ENCODE measurements at places on chromosomes 6 and 20.

DNA sequence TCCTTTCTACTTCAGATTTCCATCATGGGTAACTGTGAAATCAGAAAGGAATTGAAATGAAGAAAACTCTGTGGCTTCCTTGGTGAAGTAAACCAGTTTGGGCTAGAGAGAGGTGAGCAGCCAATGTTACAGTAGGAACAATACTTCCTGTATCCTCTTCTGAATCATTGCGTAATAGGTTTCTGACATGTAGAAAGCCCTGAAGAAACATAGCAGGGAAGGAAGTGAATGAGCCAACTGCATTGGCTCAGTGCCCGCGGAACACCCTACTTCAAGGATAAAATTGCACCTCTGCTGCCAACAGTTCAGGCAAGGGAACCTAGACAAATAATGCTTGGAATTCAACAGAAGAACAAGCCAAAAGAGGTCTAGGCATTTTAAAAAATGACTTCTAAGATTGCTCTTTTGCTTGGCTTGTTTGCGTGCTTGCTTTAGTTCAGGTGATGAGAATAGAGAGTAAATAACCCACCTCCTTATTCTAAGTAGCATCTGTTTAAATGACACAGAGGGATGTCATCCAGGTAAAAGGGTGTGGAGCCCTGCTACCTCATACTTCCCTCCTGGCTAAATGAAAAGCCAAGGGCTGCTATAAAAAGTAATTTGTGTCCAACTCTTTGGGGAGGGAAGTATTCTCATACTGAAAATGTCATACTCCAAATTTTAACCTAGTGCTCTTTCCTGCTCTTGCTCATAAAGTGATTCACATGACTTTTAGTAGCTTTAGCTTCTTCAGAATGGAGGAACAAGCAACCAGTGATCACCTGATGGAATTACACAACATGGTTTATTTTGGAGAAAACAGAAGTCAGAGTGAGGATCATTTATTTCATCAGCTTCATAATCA is 30.0 kb upstream of the AKIRIN2 start:
- no peak for DNase-seq

DNA sequence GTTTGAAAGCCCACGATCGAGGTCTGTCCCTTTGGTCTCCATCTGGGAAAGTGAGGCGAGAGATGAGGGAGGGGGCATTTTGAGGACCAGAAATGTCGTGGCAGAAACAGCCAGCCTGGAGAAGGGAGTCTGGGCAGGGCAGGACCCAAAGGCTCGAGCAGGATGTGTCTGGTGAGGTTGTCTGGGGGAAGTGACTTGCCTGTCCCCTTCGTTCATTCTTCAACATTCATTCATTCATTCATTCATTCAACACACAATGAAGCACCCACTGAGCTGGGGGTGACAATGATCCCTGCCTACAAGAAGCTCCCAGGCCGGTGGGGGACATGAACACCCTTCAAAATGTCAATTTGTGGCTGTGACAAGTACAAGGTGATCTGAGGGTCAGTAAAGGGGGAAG is 80.5 kb downstream of the CEBPB start:
- no peak for DNase-seq

GRCh38 chr6:49519660-49520059 is 19.9 kb downstream of the GLYATL3 start:
- no peak for DNase-seq

GRCh38 chr6:158947284-158947683 is 52.7 kb downstream of the RSPH3 start:
- DNase-seq = no peak

- no peak for DNase-seq
These were observed 649.4 kb downstream of the HDGFL1 start for GRCh38 chr6:23218751-23219150.

DNA sequence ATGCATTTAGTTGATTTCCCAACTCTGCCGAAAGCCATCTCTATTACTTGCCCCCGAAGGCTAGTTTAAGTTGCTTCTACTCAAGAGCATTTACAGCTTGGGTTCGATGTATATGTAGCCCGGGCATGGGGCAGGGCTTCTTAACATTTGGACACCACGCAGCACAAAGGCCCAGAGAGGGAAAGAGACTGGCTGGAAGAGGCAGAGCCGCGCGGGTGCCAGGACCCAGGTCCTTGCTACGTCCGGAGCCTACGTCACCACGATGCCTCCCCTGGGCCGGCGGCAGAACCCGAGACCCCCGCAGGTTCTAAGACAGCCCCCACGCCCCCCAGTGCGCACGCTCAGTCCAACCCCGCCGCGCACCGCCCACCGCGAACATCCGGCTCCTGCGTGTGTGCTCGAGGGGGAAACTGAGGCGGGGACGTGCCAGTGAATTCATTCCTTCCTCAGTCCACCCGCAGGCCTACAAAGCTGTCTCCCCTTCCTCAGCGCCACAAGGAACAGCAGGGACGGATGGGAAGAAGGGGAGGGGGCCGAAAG is 367 bp upstream of the PCIF1 start:
- no peak for DNase-seq

Measured in activated CD8-positive, alpha-beta memory T cell treated with anti-CD3 and anti-CD28 coated beads, Interleukin-2, amount 50 U/mL, for 4 hours (primary cell).